ENCODE measurements at places on chromosomes 7 and 10. TPM values are rescaled to one million over a fixed set of nuclear protein-coding genes. Genes with fewer than 3 reads are reported as not detected.

The SFR1 gene
- 1.5 TPM for polyA plus RNA-seq

The CCL26 gene
- polyA plus RNA-seq = 0.26 TPM

The ANKRD7 gene
- polyA plus RNA-seq = not detected

The OR2A1 gene
- not detected for polyA plus RNA-seq

The CNPY1 gene
- polyA plus RNA-seq = not detected

The CHAT gene
- polyA plus RNA-seq = not detected

The HOXA1 gene
- 1.0 TPM for polyA plus RNA-seq

GRCh38 chr10:11454160-11454559 lies 157.3 kb downstream of the USP6NL start:
- DNase-seq = no peak

DNA sequence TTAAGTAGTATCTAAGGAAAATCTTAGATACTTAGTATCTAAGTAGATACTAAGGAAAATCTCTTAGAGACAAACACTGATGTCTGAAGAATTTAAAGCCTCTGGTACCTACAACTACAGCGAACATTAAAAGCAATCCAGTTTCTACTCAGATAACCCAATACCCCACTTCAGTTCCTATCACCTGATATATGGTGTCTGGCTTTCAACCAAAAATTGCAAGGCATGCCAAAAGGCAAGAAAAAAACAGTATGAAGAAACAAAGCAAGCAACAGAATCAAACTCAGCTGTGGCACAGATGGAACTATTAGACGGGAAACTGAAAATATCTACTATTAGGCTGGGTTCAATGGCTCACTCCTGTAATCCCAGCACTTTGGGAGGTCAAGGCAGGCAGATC lies 31.1 kb downstream of the ARHGAP12 start:
- no peak for DNase-seq

DNA sequence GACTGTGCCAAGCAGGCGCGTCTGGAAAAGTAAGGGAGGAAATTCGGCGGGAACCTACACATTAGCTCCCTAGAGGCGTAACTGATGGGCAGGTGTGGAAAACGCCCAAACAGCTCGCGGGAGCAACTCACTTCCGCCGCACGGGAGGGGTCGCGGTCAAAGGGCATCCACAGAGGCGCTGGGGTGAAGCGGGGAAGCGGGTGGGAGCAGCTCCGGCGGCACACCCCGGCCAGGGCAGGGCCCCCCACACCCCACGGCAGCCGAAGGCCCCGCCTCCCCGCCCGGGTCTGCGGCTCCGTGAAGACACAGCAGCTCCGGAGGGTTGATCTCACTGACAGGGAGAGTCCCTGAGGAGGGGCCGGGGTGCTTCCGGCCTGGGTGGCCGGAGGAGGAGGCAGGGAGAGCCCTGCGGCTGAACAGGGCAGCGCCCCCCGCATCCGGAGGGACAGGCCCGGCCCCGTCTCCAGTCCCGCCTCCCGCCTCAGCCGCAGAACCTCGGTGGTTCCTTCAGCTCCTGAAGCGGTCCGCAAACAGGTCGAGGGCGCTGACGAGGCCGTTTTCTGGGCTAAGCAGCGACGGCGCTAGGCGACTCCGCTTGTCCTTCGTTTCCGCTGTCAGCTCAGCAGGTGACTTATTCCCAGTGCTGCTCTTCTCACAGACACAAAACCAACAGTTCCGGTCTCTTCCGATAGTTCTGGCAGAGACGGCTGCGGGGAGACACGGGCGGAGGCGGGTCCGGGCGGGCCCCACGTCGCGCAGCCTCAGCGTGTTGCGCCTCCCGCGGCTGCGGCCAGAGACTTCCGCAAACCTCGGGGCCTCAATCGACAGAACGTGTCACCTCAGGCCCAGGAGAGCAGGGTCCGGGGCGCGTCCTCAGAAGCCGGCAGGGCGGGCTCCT lies 276.1 kb downstream of the DNAJB6 start:
- no peak for DNase-seq

DNA sequence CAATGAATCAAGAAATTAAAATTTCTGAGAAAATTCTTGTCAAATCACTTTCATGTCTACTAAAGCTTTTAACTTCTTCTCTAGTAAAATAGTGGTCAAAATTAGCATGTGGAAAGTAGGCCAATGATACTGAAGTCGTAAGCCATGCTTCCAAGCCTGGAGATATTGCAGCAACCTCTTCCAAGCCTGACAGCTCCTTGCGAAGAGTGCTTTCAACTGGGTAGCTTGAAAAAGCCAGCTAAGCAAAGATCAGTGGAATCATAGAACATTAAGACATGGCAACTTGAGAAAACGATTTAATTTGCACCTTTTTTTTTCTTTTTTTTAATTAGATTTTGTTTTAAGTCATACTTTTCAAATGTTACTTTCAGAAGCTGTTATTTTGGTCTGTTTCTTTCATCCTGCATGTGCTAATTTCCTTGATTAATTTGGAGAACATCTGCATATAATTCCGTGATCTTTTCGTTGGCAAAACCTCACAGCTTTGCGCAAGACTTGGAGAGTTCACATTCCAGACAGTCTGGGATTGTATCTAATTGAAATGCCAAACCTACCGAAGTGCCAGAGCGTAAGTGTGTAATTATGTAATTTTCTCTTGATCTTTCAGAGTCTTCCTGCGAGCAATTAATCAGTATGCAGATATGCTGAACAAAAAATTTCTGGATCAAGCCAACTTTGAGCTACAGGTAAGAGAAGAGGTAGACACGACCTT lies 142.2 kb upstream of the INSYN2A start:
- DNase-seq = peak; percentile 10

- no peak for DNase-seq
Observed at GRCh38 chr10:110725801-110726630, 81.9 kb downstream of the RBM20 start.

DNA sequence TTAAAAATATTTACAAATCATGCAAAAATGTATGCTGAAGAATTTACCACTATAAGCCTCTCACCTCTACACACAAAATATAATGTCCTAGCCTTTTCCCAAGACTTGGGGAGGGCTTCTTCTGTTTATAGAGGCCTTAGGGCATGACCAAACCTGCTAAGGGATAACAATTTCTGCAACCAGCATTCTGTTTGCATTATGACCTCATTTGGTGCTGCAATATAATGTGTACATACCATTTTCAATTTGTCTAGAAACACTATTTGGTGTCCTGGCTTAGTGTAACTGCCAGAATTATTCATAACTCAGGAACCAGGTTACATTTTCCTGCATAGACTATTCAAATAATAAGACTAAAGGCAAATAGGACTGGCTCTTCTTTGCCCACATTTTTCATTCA lies 446.6 kb upstream of the SORCS1 start:
- DNase-seq = no peak

DNA sequence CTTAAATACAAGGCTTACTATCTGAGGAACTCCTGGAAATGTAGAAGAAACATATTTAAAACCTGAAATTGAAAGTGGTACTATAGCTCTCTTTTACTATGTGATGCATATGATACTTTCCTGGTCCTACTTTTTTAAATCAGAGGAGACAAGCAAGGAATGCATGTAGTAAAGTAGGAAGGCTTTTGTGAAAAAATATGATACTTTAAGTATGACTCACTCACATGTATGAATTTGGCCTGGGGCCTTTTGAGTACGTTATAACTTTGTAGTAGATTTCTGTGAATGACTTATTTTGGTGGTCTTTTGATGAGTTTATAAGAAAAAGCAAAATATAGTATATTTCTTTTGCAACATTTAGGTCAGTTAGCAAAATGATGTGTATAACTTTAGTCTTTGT lies 53.8 kb downstream of the TAX1BP1 start:
- no peak for DNase-seq

- DNase-seq = no peak
Observed at GRCh38 chr7:48144291-48144768, 26.9 kb upstream of the ABCA13 start.

- DNase-seq = no peak
Observed at GRCh38 chr10:27861781-27862180, 116.2 kb upstream of the MKX start.

DNA sequence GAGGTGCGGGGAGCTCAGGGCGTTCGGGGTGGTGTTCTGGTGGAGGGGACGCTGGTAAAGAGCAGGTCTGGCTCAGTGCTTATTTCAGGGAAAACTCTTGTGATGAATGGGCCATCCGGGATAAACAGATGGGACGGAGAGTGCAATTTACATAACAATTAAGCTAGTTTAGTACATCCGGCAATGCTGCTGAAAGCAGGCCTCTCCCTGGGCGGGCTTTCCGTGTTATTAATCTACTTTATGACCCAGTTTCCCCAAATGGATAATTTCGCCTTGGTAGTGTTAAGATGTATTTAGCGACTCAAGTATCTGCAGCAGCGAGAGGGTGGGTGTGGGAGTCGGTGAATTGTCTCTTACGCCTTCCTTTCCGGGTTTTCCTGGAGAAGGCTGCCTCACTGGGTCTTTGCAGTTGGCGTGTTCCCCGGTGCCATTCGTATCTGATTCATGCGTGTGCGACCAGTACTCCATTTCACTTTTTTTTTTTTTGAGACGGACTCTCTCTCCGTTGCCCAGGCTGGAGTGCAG lies 25.2 kb downstream of the FOXK1 start:
- no peak for DNase-seq

- no peak for DNase-seq
Observed at GRCh38 chr7:29771081-29771816, 35.1 kb upstream of the WIPF3 start.

GRCh38 chr10:125698481-125698998 lies 15.6 kb upstream of the TEX36 start:
- no peak for DNase-seq

GRCh38 chr7:43634384-43634783 lies 51.5 kb downstream of the STK17A start:
- no peak for DNase-seq

DNA sequence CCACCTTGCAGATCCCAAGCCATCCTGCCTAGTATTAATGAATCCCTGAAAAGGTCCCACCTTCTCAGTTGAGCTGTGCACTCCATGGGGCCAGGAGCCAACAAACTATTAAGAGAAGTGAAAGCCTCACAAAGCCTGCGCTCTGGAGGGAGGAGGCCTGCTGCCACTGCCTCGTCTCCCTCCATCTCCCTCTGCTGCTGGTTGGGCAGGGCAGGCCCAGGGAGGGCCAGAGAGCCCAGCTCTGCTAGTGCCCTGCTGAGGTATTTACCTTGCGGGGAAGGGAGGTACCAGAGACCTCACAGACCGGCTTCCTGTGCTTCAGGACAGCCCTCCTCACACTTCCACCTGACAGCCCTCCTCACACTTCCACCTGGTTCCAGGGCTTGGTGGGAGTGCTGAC lies 171.5 kb downstream of the SH3PXD2A start:
- DNase-seq = no peak

- no peak for DNase-seq
Observed at GRCh38 chr10:57303566-57303965, 942.5 kb upstream of the ZWINT start.

- no peak for DNase-seq
Observed at GRCh38 chr10:11891776-11892486, 68.8 kb downstream of the PROSER2 start.

DNA sequence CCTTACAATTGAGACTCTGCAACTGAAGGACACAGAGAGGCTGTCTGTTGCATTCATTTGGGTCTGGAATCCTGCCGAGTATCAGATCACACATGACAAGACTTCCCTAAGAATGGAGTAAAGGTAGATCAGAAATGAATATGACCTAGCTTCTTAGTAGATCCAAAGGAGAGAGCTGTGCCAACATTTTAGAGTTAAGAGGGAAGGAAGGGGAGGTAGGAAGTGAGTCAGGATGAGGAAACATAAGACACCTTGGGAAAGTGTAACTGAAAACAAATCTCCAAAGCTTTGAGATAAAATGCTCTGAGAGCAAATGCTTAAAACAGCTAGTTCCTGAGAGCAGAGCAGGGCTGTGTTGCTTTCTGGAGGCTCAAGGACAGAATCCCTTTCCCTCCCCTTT lies 6.1 kb upstream of the SLC25A13 start:
- DNase-seq = no peak

DNA sequence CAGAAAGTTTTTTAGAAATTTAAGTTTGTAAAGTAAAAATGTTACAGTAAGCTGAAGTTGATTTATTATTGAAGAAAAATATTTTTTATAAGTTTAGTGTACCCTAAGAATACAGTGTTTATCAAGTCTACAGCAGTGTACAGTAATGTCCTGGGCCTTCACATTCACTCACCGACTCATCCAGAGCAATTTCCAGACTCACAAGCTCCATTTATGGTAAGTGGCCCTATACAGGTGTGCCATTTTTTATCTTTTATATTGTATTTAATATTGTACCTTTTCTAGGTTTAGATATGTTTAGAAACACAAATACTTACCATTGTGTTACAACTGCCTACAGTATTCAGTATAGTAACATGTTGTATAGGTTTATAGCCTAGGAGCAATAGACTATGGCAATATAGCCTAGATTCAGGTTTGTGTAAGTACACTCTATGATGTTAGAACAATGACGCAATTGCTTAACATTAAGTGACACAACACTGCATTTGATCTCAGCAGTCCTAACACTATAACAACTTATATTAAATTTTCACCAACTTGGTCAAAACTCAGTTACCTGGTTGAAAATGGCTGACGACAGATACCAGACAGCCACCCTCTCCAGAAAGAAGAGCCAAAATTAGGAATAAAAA lies 45.7 kb downstream of the HIBADH start:
- DNase-seq = no peak
